Forelimb muscle (tissue), 1 donor: ENCODE measurements at places on chromosomes 16 and 17.

- no peak for DNase-seq
Observed at GRCh38 chr16:56847173-56847910, 17.7 kb upstream of the SLC12A3 start.

DNA sequence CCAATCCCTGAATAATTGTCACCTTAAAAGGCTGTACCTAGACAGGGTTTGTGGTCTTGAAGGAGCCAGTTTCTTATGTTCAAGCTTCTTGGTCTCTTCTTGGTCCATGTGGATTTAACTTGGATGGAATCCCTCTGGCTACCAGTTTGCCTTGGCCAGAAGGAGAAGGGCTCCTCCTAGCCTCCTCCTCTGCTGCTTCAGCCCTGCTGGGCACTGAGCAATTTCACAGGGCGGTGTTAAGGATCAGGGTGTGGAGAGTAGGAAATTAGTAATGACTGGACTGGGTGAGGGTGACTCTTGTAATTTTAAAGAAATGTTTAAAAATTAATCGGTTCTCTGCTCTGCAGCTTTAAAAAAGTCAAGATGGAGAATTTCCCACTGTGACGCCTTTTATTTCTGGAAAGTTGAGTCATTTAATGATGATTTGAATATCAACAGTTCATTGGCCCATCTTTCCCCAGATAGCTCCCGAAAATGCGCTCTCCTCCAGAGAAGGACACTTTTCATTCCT lies 96.4 kb downstream of the MSI2 start:
- DNase-seq: no peak

DNA sequence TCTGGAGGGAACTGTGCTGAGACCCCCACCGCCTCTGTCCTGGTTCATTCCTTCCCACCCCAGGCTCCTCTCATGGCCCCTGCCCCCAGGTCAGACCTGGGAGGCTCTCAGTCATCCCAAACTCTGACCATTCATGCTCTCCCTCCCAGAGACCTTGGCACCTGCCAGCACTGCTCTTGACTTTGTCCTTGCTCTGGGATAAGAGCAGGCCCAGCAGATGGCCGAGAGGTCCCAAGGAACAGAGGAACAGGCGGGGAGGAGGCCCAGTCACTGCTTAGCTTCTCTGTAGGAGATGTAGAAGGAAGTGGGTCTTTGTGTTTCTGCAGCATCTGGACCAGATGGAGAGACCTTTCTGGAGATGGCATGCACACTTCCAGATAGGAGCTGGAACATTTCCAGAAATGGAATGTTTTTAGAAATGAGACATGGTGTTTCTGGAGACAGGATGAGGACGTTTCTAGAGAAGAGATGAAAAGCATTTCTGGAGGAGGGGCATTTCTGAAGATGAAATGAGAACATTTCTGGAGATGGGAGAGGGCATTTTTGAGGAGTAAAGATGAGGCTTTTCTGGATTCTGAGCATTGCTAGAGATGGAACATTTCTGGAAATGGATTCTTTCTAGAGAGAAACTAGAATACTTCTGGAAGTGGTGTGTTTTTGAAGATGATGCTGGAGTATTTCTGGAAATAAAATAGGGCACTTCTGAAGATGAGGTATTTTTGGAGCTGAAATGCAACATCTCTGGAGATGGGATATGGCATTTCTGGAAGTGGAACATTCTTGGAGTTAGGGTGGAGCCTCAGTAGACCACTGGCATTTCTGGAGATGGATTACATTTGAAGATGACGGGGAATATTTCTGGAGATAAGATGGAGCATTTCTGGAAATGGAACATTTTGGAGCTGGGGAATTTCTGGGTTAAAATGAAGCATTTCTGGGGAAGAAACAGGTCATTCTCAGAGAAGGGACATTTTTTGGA lies 55.2 kb downstream of the RAI1 start:
- no peak for DNase-seq

DNA sequence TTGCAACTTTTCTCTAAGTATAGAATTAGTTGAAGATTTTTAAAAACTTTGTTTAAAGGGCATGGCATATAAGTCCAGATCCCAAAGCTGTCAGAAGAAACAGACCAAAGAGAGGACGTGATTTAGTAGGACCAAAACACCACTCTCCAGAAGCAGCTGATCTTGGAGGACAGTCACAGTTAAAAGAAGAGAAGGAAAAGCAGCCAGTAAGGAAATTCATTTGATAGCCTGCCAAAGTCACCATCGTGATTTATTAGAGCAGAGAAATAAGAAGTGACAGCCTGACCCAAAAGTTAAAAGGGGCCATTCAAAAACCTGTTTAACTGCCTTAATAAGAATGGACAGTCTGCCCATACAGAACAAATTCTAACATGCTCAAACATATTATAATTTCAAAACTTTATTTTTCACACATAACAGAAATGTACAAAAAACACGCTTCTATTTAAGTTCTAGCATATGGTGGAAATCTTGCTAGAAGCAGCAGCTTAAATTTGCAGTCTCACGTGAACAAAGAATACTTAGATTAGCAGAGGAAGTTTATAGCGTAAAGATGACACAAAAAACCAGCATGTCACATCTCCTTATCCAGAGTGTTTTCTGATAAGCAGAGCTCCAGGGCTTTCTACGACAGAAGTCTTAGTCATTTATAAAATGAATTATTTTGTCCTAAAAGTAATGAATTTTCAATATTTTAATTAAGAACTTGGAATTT lies 37.2 kb downstream of the TXNDC11 start:
- no peak for DNase-seq

DNA sequence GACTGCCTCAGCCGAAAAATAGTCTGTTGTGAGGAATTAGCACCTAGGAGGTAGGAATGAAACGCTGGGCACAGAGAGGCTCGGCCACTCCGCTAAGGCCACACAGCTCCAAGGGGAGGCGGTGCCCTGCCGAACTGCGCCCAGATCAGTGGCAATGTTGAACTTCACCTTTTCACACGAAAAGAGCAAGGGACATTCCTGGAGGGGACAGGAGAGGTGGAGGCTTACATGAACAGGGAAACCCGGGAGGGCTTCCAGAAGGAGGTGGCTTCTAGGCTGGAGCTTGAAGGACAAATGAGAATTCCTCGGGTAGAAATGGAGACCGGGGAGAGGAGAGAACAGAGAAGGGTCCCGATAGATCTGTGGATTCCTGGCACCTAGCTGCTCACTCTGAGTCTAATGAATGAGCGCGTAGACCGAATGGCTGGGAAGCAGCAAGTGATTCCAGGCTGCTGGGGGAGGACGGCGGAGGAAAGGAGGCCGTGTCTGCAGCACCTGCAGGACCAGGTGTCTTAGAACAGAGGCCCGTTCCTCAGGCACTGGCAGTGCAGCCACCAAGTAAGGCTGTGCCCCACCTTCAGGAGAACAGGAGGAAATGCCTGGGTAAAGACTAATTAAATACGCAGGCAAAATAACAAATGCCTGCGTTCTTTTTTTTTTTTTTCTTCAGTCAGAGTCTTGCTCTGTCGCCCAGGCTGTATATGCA lies 722 bp upstream of the SLC38A10 start:
- no peak for DNase-seq

DNA sequence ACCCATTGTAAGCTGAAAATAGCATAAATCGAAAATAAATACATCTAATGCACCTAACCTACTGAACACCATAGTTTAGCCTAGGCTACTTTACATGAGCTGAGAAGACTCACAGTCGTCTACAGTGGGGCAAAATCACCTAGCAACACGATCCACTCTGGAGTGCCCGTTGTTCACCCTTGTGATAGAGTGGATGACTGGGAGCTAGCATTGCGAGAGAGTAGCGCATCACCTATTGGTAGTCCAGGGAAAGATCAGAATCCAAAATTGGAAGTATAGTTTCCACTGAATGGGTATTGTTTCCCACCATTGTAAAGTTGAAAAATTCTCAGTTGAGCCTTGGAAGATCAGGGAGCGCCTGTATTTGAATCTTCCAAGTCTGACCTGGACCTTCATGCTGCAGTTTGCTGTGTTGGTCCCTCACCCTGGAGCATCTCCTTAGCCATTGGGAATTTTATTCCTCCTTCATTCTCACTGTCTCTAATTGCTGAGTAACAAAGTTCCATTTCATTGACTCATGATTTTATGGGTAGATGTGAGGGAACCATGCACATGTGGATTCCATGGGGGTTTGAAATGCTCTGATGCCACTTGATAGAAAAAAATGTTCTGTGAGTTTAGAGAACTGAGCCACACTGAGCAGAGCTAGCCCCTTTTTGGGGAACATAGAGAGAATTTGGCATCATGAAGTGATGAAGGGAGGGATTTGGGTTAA lies 19.6 kb downstream of the AKAP1 start:
- no peak for DNase-seq

GRCh38 chr17:43734376-43734775 lies 24.2 kb downstream of the SOST start:
- DNase-seq: no peak

DNA sequence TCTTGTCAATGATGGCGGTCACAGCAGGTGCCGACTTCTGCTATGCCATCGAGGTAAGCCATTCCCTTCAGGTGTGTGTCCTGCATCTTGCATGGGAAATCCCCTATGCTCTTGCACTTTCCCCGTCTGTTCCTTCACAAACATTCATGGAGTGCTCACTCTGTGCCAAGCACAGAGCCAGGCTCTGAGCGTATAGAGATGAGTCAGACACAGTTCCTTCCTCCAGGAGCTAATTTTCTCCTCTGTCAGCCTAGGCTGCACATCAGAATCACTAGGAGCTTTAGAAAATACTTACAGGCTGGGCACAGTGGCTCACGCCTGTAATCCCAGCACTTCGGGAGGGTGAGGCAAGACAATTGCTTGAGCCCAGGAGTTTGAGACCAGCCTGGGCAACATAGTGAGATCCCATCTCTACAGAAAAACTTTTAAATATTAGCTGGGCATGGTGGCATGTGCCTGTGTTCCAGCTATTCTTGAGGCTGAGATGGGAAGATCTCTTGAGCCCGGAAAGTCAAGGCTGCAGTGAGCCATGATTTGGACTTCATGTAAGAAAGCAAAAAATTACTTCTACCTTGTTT lies 14.1 kb downstream of the PRMT7 start:
- DNase-seq: no peak

DNA sequence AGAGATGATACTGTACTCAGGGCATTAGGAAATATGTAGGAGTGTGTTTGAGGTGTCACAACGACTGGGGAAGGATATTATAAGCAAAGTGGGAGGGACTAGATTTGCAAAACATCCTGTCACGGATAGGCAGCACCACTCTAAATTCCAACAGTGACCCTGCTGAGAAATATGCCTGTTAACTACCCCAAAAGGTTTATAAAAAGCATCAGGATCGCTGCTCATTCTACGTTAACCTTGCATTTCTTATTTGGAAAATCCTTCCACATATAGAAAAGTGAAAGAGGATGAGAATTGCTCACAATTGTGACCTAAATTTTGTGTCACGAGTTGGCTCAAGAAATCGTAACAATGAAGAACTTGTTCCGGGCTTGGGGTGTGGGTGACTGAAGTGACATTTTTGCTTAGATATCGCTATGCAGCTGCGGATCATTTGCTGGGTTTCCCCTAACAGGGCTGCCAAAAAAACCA lies 51.6 kb downstream of the N4BP1 start:
- no peak for DNase-seq

DNA sequence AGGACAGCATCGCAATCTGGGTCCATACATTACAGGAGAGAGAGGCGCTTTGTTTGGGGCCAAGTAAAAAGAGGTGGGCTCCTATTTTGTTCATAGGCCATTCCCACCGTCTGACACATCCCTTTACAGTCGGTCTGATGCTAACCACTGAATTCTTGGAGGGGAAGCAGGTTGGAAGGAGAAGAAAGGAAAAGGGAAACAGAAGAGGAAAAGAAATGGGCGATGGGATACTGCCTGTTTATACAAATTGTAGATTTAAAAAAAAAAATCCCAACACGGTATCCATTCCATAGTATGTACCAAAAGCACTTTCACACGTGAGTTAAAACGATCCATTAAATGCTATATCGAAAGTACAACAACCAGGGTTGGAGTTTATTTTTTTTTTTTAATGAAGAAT lies 4.0 kb upstream of the ZFHX3 start:
- no peak for DNase-seq

- DNase-seq: no peak
Observed at GRCh38 chr16:52312716-52313115, 234.2 kb downstream of the TOX3 start.

- no peak for DNase-seq
Observed at GRCh38 chr17:65914784-65915342, 277.1 kb downstream of the CEP112 start.

GRCh38 chr16:26511463-26511862 lies 555.3 kb upstream of the C16orf82 start:
- no peak for DNase-seq

DNA sequence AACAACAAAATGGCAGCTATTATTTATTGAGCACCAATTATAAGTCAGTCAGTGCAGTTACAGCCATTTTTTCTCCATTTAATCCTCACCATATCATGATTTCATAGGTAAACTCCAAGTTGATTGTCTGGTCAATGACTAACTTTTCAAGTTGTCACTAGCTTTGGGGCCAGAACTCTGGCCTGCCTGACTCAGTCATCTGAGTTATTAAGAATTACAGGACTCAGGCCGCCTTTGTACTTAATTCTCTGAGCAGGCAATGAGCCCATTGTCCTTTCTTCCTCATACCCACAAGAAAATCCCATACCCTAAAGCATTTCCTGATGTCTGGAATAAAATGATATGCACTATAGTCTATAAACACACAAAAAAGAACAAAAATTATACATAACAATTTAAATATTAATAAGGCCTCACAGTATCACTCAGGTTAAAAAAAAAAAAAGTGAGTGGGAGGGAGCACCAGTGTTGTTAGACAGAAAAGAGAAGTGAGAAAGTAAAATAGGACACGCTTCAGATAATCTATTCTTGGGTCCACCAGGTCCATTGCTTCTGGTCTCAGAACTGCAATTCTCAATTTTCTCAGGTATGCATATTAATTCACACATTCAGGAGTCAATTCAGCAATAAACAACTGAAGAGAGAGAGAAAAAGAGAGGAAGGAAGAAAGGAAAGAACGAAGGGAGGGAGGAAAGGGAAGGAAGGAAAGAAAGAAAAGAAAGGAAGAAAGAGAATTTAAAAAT lies 70.2 kb downstream of the SPAG9 start:
- DNase-seq: no peak

DNA sequence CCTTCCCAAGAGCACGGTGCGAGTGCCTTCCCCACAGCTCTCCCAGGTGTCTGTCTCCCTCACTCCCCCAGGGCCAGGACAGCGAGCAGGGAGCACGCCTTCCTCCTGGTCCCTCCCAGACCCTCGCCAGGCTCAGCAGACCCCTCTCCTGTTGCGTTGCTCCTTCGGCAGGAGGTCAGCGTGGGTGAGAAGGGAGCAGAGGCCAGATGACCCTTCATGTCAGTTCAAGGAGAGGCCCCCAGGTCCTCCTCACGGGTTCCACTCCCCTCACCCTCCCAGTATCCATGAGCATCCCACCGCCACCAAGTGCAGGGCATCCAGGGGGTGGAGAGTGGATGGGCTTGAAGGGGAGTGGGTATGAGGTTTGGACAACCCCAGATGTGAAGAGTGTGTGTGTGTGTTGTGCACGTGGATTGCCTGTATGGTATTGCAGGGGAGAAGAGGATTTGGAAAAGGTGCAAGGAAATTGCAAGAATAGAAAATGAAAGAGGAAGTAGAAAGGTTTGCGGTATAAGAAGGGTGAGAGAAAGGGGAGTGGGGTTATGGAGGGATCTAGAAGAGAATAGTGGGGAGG lies 17.7 kb downstream of the SGCA start:
- DNase-seq: no peak

GRCh38 chr17:8506145-8506544 lies 70.5 kb downstream of the NDEL1 start:
- DNase-seq: peak; percentile 65
